ENCODE measurements at places on chromosomes 5 and 9.

GRCh38 chr9:98150164-98150563 is 31.1 kb upstream of the TRIM14 start:
- DNase-seq = no peak

GRCh38 chr9:123654994-123655637 is 274.8 kb downstream of the DENND1A start:
- DNase-seq = no peak

- no peak for DNase-seq
These were observed 78.5 kb upstream of the PIP5K1B start for GRCh38 chr9:68626526-68626925.

GRCh38 chr5:79111960-79112702 is 522 bp downstream of the BHMT start:
- DNase-seq = no peak

GRCh38 chr5:80453366-80453765 is 34.5 kb upstream of the FAM151B start:
- DNase-seq = no peak

DNA sequence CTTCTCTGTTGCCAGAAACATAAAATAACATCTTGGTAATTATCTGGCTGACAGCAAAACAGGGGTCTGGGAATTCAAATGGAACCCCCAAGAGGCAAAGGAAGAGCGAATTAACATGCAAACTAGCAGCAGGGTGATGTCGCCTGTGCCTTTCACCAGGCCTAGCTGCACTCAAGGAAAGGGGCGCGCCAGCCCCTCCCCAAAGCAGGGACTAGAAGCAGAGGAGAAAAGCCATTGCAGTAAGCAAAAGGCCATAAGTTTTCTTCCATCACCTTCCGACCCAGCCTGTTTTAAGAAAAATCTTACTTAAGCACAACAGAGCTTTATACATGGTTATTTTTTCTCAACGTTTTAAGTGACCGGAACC is 539 bp downstream of the POC5 start:
- DNase-seq = no peak

- no peak for DNase-seq
These were observed 5.2 kb downstream of the EXOC3 start for GRCh38 chr5:448061-448765.

GRCh38 chr9:89811886-89812450 is 207.2 kb downstream of the GADD45G start:
- DNase-seq = no peak

DNA sequence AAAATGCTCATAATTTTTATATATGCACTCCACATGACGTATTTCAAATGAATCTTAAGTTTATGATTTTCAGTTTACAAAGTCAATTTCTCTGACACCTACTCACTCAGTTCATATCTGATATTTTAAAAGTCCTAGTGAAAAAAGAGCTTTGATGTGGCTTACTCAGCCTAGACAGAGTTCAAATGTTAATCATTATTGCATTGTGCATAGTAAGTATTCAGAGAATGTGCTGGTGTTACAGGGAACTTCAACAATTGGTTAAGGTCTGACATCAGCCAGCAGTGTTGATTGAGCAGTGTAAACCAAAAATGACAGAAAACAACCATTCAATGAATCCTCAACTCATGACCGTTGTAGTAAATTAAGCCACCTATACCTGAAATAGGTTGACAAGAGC is 147.2 kb upstream of the LHFPL2 start:
- DNase-seq = no peak

DNA sequence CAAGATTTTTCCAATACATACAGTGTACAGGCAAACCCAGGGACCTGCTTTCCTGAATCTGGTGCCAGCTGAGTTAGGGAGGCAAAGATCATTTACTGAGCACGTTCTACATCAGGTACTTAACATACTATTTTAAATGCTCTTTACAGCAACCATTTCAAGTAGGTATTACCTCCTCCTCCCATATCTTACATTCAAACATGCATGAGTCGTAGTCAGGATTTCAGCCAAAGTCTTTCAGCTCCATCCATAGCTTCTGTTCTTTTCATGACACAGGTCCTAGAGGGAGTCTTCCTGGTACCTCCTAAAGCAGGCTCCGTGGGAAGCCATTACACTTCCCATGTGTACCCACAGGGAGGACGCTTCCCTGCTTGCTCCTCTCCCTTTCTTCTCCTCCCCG is 11.7 kb downstream of the KCNV2 start:
- no peak for DNase-seq

GRCh38 chr5:89042746-89043145 is 159.8 kb upstream of the MEF2C start:
- no peak for DNase-seq

DNA sequence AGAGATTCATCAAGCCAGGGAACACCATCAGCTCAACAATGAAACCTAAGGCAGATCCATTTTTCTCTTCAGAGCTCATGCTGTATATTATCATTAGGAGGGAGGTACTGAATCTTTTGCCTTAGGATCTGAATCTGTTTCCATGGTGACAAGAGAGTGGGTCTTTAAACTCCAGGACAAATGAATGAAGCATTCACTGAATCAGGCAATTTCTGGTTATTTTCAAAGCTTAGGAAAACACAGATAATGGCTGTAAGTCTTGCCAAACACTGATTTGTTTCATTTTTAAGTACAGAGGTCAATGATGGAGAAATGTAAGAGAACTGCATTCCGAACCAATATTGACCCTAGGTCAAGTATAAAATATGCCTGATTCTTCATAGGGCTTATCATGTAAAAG is 84.9 kb downstream of the GNA14 start:
- DNase-seq = no peak

GRCh38 chr5:147430628-147431027 is 79.2 kb downstream of the DPYSL3 start:
- no peak for DNase-seq

GRCh38 chr5:72837524-72838096 is 21.1 kb downstream of the TNPO1 start:
- DNase-seq = no peak

- no peak for DNase-seq
These were observed 197.0 kb downstream of the SYK start for GRCh38 chr9:90998573-90998972.

DNA sequence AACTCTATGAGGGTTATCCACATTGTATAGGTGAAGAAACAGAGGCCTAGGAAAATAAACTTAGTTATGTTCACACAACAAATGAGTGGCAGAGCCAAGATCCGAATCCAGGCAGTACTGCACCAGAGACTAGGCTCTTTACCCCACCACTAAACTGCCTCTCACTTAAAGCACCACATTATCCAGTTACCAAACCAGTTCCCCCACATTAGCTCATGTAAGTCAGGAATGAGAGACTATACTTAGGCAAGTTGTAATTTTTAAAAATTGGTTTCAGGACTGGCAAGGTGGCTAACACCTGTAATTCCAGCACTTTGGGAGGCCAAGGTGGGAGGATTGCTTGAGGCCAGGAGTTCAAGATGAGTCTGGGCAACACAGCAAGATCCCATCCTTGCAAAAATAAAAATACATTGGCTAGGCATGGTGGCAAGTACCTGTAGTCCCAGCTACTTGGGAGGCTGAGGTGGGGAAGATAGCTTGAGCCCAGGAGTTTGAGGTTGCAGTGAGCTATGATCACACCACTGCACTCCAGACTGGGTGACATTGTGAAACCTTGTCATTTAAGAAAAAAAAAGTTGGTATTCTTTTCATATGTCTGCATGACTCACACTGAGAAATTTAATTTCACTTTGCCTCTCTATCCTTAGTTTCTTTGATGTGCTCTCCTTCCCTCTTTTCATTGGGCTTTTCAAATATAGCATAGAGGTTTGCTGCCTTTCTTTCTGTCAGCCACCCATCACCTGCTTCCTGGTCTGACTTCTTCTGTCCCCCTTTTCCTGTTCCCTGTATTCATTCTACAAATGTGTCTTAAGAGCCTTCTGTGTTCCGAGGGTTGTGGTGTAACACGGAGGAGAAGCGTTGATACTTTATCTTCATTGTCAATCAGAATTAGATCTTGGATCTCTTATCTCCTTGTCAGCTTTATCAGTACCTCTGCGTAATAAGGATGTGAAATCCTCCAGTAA is 64.7 kb downstream of the ERMP1 start:
- DNase-seq = no peak

GRCh38 chr5:74044936-74045335 is 418.9 kb downstream of the ARHGEF28 start:
- DNase-seq = no peak

- DNase-seq = no peak
These were observed 51.1 kb upstream of the MIER3 start for GRCh38 chr5:57002959-57003485.

DNA sequence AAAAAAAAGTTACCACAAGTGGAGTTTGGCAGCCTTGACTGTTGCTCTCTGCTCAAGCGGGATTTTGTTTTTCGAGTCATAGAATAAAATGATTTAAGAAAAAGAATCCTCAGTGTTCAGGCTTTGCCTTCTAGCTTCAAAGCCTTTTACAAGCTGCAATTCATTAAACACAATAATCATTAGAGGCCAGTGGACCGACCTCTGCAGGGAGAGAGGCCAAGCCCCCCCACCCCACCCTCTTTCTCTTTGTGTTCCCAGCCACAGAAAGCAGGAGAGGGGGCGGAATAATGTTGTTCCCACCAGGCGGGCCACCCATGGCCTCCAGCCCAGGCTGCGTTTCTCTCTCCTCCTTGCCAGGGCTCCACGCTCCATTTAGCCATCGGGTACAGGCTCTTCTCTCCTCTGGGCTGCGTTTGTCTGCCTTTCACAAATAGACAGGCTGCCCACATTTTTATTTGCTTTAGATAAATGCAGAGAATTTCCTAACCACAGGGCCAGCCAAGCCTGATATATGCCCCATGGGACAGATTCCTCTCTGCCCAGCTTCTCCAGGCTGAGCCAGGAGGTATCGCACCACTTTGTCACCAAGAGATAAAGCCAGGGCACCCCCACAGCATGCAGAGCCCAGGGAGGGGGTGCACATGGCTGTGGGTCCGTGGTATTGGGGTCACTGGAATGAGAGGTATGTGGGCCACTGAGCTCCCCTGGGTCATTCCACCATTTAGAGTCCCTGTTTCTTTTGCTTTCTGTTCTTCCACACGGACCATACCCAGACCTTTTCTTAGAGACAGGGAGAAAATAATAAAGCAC is 318.8 kb downstream of the PIK3R1 start:
- no peak for DNase-seq

DNA sequence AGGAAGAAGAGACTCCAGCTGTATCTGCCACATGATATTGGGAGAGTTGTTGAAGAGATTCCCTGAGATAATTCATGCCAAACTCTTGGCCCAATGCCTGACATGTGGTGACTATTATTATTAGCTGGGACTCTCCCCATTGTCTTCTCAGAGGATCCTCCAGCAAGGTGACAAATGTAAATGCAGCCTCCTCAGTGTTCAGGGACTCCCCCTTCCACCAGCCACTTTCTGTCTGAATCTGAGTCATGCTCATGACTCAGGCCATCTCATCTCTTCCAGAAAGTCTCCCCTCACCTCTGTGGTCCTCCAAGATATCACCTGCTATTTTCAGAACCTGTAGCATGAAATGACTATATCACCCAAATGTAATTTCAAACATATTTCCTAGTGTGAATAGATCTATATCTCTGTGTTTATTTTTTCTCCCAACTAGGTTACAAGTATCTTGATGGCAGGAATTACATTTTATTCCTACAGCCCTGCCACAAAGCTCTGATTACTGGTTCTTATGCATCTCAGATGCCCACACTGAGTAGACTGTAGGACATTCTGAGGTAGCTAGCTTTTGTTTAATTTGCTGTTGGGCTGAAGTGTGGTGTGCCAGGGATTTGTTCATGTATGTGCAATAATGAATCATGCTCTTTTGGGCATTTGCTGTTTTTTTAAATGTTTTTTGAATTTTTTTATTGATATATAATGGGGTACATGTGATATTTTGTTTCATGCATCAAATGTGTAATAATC is 126.6 kb upstream of the IL12B start:
- DNase-seq = no peak

GRCh38 chr9:98610711-98611110 is 98.0 kb downstream of the GABBR2 start:
- DNase-seq = no peak

DNA sequence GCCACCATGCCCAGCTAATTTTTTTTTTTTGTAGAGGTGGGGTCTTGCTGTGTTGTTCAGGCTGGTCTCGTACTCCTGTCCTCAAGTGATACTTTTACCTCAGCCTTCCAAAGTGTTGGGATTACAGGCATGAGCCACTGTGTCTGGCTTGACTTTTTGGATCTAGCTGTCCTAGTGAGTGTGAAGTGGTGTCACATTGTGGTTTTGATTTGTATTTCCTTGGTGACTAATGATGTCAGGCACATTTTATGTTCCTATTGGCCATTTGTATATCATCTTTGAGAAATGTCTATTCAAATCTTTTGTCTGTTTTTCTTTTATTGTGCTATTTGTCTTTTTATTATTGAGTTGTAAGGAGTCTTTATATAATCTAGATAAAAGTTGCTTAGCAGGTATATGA is 53.5 kb upstream of the MCCC2 start:
- DNase-seq = no peak

DNA sequence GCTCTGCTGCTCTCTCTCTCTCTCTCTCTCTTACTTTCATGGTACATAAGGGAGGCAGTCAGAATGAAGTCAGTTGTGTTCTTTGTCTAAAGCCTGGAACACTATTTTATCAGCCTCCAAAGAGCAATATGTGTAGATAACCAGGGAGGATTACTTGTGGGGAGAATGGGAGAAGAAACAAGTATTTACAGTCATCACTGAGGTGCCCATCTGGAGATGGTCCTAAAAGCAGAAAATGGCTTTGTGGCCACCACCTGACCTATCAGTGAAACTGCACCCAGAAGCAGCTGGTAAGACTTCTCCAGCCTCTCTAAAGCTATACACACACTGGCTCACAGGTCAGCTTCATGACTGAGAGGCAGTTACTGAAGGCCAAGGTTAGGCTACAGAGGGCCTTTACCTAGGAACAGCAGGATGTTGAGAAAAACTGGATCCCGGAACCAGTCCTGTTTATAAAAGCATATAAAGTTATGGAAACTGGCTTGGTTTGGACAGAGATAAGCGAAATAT is 75.1 kb downstream of the MRPS27 start:
- no peak for DNase-seq

DNA sequence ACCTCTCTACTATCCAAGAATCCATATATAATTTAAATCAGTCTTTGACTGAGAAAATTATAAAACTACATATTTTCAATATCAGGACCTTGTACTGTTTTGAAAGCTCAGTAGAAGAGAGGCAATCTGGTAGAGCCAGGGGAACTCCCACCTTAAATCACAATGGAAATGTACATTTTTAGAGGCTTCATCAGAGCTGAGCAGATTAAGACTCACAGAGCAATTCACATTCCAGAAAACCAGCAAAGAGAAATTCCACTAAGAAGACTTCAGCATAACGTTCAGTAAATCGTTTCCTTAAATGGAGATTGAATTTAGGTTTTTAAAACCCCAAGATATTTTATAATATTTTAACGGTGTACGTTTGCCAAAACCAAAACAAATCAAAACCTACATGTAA is 227.8 kb upstream of the TRPM3 start:
- DNase-seq = no peak
